ENCODE measurements at places on chromosomes 5 and 9.
A peak's percentile ranks its signal among the peaks of the same experiment; 100 is the strongest.

GRCh38 chr9:17730899-17731298 lies 152.0 kb downstream of the SH3GL2 start:
- DNase-seq = no peak

DNA sequence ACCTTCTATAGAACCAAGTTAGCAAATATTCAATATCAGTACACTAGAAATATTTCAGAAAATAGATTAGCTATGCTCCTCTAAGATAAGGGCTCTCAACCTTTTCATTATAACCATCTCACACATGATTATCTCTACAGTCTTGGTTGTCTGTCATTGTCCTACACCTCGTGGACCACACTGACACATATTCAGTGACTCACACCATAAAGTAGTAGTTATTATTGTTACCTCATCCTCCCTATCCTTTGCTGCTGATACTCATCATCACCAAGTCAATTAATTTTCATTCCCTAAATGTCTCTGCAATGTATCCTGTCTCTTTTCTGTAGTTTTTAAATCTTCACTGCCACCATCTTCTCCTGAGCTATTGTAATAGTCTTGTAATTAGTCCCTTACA lies 1309.2 kb upstream of the C9orf72 start:
- DNase-seq = no peak

DNA sequence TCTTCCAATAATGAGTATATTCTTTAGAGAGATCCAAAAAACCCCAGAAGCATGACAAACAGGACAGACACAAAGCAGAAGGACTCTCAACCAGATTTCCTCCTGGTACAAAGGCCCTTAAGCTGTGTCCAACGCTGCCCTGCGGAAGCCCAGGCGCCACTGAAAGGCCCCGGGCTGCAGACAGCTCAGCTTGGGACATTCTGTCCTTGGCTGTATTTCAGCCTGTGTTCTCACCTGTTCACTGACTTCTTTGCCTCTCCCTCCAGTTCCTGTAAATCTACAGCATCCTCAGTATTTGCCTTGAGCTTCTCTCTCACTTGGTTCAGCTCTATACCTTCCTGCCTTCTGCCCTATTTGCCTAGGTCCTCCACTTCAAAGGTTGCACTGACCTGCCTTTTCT lies 96.5 kb downstream of the SH3TC2 start:
- DNase-seq = no peak

GRCh38 chr5:59036274-59036961 lies 453.5 kb downstream of the RAB3C start:
- no peak for DNase-seq

- no peak for DNase-seq
These were observed 106.3 kb downstream of the TENT4A start for GRCh38 chr5:6819521-6819920.

- no peak for DNase-seq
These were observed 67.7 kb upstream of the LRRTM2 start for GRCh38 chr5:138942861-138943260.

GRCh38 chr5:100479079-100479688 lies 56.0 kb upstream of the FAM174A start:
- DNase-seq = peak; percentile 8

GRCh38 chr5:171157276-171157675 lies 151.8 kb upstream of the TLX3 start:
- DNase-seq = no peak
